ENCODE measurements at places on chromosomes 5 and 9.

- DNase-seq, result no peak
- H3K4me1 ChIP-seq, result no peaks in the 10 kb centered on the region
- H3K27me3 ChIP-seq, result peaks cover 9% of the 10 kb centered on the region
- H3K36me3 ChIP-seq, result no peaks in the 10 kb centered on the region
Measured at GRCh38 chr9:77440057-77440456, 208.1 kb downstream of the GNA14 start.

GRCh38 chr5:90793183-90793582 is 234.6 kb downstream of the ADGRV1 start:
- H3K36me3 ChIP-seq, result no peaks in the 10 kb centered on the region
- H3K27ac ChIP-seq, result no peak overlapping the region
- H3K27me3 ChIP-seq, result peaks cover 4% of the 10 kb centered on the region
- no peak overlapping the region for H3K4me3 ChIP-seq
- H3K4me1 ChIP-seq, result no peaks in the 10 kb centered on the region

- H3K36me3 ChIP-seq, result no peaks in the 10 kb centered on the region
- H3K4me3 ChIP-seq, result no peak overlapping the region
- no peaks in the 10 kb centered on the region for H3K4me1 ChIP-seq
- H3K27me3 ChIP-seq, result peaks cover 53% of the 10 kb centered on the region
Measured at GRCh38 chr9:33740075-33740474, 55.3 kb upstream of the PRSS3 start.

DNA sequence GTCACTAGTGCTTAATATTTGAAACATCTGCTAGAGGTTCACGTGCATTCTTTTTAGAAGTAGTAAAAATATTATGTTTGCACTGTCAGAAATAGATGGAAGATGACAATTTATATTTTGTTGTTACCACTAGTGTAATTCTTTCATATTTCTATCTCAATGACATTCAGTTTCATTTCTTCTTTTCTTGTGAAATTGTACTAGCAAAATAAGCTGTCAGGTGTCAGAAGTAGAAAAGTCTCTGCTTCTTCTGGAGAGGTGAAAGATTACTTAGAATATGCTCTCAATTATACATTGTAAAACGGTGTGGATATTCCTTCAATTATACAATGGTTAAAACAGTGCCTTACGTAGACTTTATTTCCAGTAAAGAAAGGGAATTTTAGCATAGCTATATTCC is 395.4 kb downstream of the CSNK1G3 start:
- H3K4me1 ChIP-seq, result no peaks in the 10 kb centered on the region
- H3K4me3 ChIP-seq, result no peak overlapping the region
- H3K27me3 ChIP-seq, result no peaks in the 10 kb centered on the region

- H3K4me1 ChIP-seq, result peaks cover 8% of the 10 kb centered on the region
- no peaks in the 10 kb centered on the region for H3K36me3 ChIP-seq
- no peak overlapping the region for H3K27ac ChIP-seq
- DNase-seq, result peak; percentile 9
- H3K4me3 ChIP-seq, result no peak overlapping the region
Measured at GRCh38 chr5:1663186-1663585, 136.5 kb downstream of the MRPL36 start.

GRCh38 chr9:70816891-70817290 is 304.5 kb downstream of the TRPM3 start:
- H3K36me3 ChIP-seq, result no peaks in the 10 kb centered on the region
- no peak overlapping the region for H3K27ac ChIP-seq
- H3K4me1 ChIP-seq, result no peaks in the 10 kb centered on the region
- no peak overlapping the region for H3K4me3 ChIP-seq

DNA sequence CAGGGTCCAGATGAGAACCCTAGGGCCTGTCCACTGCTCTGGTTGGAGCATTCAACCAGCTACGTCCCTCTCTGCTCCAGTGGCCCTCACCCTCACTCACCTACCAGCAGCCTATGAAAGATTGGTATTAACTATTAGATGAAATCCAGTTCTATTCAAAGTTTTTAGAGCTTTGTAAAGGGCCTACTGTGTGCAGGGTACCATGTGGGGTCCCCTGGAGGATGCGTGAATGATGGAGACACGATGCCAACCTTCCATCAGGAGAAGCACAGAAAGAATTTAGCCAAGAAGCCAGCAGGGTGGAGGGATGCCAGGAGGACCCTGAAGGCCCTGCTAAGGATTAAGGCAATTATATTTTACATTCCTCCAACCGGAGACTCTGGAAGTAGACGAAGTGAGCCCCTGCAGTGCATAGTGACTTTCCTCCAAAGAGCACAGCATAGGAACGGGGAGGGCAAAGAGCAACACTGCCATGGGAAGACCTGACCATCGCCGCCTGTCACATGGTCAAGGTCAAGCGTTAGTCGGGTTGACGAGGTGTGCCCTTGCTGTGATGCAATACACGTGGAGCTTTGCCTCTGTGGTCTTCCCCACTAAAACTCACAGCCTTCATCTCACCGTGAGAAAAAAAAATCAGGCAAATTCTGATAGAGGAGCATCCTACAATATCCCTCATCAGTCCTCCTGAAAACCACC is 22.8 kb upstream of the ANKRD33B start:
- no peak for DNase-seq
- no peak overlapping the region for H3K27ac ChIP-seq

DNA sequence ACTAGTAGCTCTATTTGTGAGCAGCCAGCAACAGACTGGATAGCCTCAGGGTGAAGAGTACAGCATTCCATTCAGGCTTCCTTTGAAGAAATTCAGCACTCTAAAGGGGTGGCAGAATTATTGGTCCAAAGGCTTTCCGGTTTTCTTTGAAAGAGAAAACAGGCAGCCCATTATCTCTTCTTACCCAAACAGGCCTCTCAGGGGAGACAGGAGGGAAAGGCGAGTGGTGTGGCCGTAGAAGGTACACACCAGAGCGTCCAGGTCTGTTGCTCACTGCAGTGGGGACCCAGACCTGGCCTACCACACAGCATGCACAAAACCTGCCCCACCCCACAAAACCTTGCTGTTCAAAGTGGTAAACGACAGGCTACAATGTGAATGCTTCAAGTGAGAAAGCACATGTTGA is 83.3 kb downstream of the ZNF608 start:
- no peaks in the 10 kb centered on the region for H3K36me3 ChIP-seq
- no peaks in the 10 kb centered on the region for H3K4me1 ChIP-seq
- DNase-seq, result no peak
- no peak overlapping the region for H3K4me3 ChIP-seq
- H3K27ac ChIP-seq, result no peak overlapping the region

GRCh38 chr5:151138114-151138513 is 19.5 kb downstream of the ANXA6 start:
- peaks cover 67% of the 10 kb centered on the region for H3K4me1 ChIP-seq
- no peak for DNase-seq

DNA sequence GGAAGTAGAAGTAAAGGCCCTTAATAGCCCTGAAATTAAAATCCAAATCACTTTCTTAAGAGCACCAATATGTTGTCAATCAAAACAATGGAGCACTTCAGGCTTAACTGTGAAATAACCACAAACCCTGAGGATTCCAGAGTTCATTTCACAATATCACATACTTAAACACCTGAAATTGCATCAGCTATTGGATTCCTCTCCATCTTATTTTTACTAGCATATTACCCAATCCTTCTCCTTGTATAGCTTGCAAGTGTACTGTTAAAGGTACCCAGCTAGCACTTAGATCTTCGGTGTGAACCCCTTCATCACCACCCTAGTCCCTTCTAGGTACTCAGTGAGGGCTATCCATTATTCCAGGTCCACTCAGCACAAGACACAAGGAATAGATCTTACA is 287.3 kb downstream of the EFNA5 start:
- no peak overlapping the region for H3K27ac ChIP-seq
- H3K27me3 ChIP-seq, result peaks cover 3% of the 10 kb centered on the region
- no peak overlapping the region for H3K4me3 ChIP-seq
- H3K4me1 ChIP-seq, result peaks cover 15% of the 10 kb centered on the region

DNA sequence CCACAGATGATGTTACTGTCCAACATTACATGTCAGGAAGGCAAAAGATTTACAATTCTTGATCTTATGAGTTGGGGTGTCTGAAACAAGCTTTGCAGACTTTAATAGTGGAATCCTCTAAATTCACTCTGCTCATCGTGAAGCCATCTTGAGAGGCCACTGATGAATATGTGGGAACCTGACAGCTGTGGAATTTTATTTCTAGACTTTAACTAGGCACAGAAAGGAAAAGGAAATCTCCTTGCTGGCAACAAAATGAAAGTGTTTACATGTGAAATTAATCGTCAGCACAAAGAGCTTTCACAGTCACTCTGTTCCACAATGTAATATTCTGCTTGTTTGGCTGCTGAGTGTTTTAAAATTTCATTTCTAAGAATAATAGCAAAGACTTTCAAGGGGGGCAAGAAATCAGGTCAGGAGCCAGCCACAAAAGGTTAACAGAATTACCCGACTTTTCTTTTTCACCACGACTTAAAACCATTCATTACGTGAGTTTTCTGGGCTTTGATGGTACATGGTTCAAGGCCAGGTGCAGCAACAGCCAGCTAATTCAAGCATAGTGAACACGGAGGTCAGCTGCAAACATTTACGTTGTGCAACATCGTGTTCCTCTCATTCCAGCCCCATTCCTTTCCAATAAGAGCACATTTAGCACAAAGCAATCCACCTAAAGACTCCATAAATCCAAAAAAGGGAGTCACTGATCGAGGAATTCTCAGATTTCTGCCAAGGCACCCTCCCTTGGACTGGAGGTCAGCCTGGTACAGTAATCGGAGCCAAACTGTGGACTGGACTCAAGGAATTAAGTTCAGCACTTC is 14.6 kb downstream of the NREP start:
- H3K27me3 ChIP-seq, result peaks cover 17% of the 10 kb centered on the region
- DNase-seq, result no peak
- peaks cover 1% of the 10 kb centered on the region for H3K4me1 ChIP-seq
- no peak overlapping the region for H3K27ac ChIP-seq
- H3K36me3 ChIP-seq, result no peaks in the 10 kb centered on the region

GRCh38 chr9:12882430-12882829 is 107.6 kb downstream of the LURAP1L start:
- H3K4me1 ChIP-seq, result no peaks in the 10 kb centered on the region
- H3K4me3 ChIP-seq, result no peak overlapping the region
- DNase-seq, result no peak
- H3K27me3 ChIP-seq, result no peaks in the 10 kb centered on the region

- no peak overlapping the region for H3K4me3 ChIP-seq
- no peaks in the 10 kb centered on the region for H3K4me1 ChIP-seq
- no peaks in the 10 kb centered on the region for H3K36me3 ChIP-seq
- DNase-seq, result no peak
- H3K27me3 ChIP-seq, result no peaks in the 10 kb centered on the region
Measured at GRCh38 chr5:44783634-44784315, 25.0 kb upstream of the MRPS30 start.

DNA sequence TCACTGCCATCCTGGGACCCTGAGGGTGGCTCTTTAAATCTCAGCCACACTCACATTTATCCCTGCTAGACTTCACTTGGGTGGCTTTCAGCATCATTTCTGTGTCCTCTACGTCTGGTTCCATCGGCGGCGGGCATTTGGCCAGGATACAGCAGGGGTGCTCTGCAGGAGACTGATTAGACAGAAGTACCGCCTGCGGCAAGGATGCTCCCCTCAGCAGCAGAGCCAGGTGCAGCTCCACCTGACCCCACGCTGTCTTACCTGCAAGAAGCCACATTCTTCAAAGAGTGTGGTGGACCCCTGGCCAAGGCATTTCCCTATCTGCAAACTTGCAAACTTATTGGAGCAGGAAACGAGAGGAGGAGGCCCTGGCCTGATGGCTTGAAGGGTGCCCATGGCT is 309.8 kb upstream of the IRX4 start:
- H3K4me1 ChIP-seq, result no peaks in the 10 kb centered on the region
- no peaks in the 10 kb centered on the region for H3K36me3 ChIP-seq
- H3K4me3 ChIP-seq, result no peak overlapping the region
- DNase-seq, result no peak
- H3K27ac ChIP-seq, result no peak overlapping the region

DNA sequence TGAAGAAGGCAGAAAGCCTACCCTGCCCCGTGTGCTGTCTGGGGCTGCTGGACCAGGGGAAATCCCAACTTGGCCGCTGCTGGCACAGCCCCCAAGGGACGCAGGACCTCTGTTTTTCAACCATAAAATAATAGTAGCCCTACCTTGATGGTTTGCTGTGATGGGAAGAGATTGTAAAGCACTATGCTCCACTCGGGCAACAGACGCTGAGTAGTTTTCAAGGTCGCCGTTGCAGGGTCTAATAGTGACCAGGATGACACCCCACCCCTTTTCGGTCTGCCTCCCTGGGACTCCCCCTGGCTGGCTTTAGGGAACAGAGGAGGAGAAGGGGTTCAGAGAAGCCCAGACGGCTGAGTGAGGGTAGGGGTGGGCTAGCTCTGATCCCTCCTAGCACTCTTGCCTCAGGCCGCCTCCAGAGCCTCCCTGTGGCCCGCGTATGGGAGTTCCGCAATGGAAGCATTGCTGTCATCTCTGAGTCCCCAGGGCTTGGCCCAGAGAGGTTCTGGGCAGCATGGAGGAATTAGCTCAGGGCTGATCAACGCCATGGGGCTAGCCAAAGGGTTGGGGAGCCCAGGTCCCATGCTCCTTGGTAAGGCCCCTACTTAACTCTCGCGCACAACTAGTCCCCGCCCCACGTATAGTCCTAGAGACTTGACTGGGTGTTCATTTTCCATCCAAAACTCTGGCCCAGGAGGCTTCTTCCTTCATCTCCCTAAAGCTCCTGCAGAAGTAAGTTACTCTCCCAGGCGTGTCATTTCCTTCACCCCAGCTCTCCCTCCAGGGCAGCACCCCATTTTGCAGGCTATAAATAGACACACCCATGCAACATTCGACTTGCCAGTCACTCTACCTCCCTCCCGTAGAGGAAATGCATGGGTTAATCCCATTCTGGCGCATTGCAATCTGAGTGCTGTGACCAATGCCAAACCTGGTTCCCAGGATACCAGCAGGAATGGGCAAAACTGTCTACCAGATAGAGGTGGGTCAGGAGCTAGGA is 1.1 kb upstream of the IRF1 start:
- no peaks in the 10 kb centered on the region for H3K27me3 ChIP-seq
- peaks cover 41% of the 10 kb centered on the region for H3K36me3 ChIP-seq
- H3K4me1 ChIP-seq, result peaks cover 60% of the 10 kb centered on the region
- DNase-seq, result peak; percentile 59

DNA sequence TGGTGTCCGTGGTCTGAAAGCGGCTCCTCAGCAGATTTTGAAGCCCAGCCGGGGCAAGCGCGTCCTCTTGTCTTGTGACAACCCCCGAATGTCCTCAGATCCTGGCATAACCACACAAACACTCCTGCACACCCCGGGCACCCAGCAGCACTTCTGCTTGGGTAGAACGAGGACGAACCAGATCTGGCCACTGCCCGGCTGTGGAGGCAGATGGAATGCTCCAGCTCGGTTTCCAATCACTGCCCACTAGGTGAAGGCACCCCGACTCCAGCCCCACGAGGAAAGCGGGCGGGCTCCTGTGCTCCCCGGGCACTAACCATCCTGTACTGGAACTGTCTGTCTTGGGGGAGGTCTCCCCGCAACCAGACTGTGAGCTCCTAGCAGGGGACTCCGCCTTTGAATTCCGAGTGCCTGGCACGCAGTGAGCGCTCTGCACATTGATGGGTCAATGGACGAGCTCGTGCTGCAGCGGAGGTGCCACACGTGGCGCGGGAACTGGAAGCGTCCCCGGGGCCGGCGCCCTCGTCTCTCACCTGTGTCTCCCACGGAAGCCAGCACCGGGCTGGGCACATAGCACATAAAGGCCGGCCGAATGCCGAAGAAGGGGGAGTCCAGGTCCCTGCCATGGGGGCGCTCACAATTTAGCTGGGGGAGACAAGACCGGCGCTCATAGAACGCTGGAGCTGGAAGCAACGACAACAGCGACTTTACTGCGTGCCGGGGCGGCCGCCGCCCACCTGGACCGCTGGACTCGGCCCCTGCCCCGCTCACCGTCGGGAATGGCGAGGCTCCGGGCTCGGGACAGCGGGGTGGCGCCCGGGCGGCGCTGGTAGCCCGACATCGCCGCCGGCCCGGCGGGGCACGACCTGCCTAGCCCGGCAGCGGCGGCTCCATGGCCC is 608 bp downstream of the ENTR1 start:
- no peaks in the 10 kb centered on the region for H3K27me3 ChIP-seq
- DNase-seq, result peak; percentile 47
- H3K4me3 ChIP-seq, result peak overlapping the region; percentile 84
- peak overlapping the region; percentile 84 for H3K27ac ChIP-seq
- peaks cover 61% of the 10 kb centered on the region for H3K4me1 ChIP-seq
- H3K36me3 ChIP-seq, result peaks cover 64% of the 10 kb centered on the region
